ENCODE measurements at places on chromosomes 13 and 19.

- DNase-seq: no peak
Observed at GRCh38 chr13:110645750-110646149, 30.4 kb downstream of the NAXD start.

DNA sequence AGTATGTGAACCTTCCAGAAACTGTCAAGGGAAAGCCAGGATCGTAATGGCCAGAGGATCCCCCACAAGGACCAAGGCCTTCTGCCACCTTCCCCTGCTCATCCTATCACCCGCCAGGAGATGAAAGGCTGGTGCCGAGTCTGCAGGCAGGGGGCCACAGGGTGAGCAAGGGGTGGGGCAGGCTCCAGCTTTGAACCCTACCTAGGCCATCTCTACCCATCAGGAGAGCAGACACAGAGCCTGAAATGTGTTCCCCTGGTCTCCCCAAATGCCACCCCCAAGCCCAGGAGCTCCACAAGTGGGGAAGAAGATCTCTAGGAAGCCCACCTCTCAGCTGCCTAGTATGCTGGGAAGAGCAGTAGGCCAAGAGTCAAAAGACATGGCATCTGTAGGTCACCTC, 95.1 kb downstream of the KCTD15 start:
- DNase-seq: no peak

DNA sequence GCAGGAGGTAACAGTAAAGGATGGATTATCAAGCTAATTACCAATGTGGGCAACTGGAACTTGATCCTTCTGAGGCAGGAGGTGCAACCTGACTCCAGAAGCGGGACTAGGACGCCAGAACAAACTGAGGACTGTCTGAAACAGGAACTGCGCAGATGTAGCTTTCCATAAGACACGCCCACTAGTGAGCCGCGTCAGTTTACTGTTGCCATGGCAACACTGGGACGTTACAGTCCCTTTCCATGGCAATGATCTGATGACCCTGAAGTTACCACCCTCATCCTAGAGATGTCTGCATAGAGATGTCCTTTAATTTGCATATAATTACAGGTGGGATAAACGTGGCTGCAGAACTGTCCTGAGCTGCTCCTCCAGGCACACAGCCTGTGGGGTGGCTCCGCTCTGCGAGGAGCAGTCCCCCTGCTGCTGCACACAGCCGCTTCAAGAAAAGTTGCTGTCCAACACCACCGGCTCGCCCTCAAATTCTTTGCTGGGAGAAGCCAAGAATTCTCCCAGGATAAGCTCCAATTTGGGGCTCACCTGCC, 816.6 kb downstream of the UQCRFS1 start:
- no peak for DNase-seq

DNA sequence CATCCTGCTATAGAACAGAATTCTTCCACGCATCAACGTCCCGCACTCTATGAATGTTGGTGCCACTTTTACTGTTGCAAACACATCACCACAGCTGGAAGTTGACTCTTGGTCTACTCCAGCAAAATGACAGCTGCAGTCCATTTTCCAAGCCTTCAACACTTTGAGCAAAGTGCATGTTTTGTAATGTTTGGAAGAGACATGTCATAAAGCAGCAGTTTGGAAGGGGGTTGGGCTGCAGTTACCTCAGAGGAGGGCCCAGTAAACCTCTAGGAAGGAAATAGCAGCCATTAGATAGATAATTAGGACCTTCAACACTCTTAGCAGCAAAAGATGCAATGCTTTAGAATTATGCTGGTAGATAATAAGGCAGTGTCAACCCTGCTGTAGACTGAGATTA, 323.6 kb downstream of the TDRD3 start:
- DNase-seq: no peak

- no peak for DNase-seq
Observed at GRCh38 chr13:52319876-52320275, 86.1 kb downstream of the THSD1 start.

- no peak for DNase-seq
Observed at GRCh38 chr13:44578067-44578400, 1.9 kb upstream of the TSC22D1 start.

GRCh38 chr19:58009666-58010301, 7.2 kb upstream of the ZNF606 start:
- peak; percentile 16 for DNase-seq

All from stimulated activated CD8-positive, alpha-beta memory T cell treated with anti-CD3 and anti-CD28 coated beads, Interleukin-4, amount 100 ng/mL, for 1 hour (primary cell).